ENCODE measurements at places on chromosomes 3 and 15. TPM values are rescaled to one million over a fixed set of nuclear protein-coding genes. Genes with fewer than 3 reads are reported as not detected.

The SLC41A3 gene
- total RNA-seq, result 50.8 TPM

The CHRD gene
- not detected for total RNA-seq

The MKRN2 gene
- total RNA-seq, result 35.8 TPM

The C2CD4A gene
- total RNA-seq, result not detected

The KLHL40 gene
- total RNA-seq, result not detected

GRCh38 chr15:84727429-84727828, 11.5 kb upstream of the SEC11A start:
- peaks cover 10% of the 10 kb centered on the region for H3K4me1 ChIP-seq
- no peaks in the 10 kb centered on the region for H3K27me3 ChIP-seq
- H3K36me3 ChIP-seq, result no peaks in the 10 kb centered on the region
- no peak overlapping the region for H3K4me3 ChIP-seq

DNA sequence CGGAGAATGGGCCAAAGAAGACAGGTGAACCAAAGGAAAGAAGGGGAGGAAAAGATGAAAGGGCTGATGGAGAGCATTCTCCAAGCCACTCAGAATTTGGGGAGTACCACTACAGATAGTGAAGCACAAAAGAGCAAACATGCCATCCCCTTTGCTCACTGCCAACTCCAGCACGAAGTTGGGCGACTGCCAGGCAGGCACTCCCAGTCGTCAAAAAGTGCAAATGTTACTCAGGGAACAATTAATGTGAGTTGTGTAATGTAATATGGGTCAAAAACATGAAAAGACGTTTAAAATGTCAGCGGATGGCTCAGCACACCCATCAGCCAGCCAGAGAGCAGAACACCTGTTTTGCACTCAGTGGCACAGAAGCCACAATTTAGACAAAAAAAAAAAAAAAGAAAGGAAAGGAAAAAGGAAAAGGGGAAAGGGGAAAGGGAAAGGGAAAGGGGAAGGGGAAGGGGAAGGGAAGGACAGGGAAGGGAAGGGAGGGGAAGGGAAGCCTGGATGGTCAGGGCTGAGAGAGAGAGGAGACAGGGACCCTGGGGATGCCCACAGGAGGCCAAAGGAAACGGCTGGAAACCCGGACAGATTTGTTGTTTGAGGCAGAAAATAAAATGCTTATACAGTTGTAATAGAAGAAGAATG, 82.7 kb downstream of the COL8A1 start:
- H3K4me3 ChIP-seq, result peak overlapping the region; percentile 70
- no peaks in the 10 kb centered on the region for H3K36me3 ChIP-seq
- H3K4me1 ChIP-seq, result peaks cover 35% of the 10 kb centered on the region
- H3K27ac ChIP-seq, result peak overlapping the region; percentile 60
- H3K27me3 ChIP-seq, result no peaks in the 10 kb centered on the region
- DNase-seq, result peak; percentile 28

GRCh38 chr3:50666837-50667236, 7.9 kb upstream of the DOCK3 start:
- H3K27ac ChIP-seq, result peak overlapping the region; percentile 11
- no peaks in the 10 kb centered on the region for H3K36me3 ChIP-seq
- H3K27me3 ChIP-seq, result peaks cover 1% of the 10 kb centered on the region
- H3K4me1 ChIP-seq, result peaks cover 60% of the 10 kb centered on the region

- H3K36me3 ChIP-seq, result no peaks in the 10 kb centered on the region
- no peaks in the 10 kb centered on the region for H3K27me3 ChIP-seq
- peaks cover 13% of the 10 kb centered on the region for H3K4me1 ChIP-seq
These were observed 8.6 kb upstream of the TRIM59 start for GRCh38 chr3:160458151-160458550.
